WTC11 (cell line): ENCODE measurements at places on chromosomes 11 and 22.

DNA sequence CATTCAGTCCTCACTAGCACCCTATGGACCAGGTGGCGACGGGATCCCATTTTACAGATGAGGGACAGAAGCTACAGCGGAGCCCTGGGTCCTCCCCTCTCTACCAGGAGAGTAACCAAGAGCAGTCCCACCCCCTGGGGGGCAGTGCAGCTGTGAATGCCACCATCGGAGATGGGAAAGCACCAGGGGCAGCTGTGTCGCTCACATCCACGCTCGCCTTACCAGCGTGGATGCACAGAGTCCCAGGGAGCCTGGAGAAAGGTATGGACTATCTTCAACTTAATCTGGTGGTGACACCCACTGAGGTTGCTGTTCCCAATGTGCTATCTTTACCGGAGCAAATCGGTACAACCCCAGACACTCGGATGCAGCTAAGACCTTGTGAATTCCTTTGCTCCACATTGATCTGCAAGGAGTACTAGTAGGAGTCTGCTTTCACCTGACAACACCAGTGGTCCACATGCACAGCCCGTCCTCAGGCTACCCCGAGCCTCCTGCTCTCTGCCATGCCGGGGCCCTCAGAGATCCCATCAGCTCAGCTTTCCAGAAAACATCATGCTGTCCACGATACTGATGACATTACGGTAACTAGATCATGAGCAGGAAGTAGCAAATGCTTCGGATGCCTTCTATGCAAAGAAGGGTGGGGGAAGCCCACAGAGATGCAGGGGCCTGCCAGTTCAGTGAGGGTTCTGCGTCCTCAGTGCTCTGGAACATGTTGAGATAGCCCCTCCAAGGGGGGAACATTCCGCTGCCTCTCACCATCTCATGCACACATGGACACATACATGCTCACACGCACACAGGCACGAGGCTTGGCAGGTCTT lies 126.0 kb downstream of the CTTN start:
- DNase-seq = no peak

DNA sequence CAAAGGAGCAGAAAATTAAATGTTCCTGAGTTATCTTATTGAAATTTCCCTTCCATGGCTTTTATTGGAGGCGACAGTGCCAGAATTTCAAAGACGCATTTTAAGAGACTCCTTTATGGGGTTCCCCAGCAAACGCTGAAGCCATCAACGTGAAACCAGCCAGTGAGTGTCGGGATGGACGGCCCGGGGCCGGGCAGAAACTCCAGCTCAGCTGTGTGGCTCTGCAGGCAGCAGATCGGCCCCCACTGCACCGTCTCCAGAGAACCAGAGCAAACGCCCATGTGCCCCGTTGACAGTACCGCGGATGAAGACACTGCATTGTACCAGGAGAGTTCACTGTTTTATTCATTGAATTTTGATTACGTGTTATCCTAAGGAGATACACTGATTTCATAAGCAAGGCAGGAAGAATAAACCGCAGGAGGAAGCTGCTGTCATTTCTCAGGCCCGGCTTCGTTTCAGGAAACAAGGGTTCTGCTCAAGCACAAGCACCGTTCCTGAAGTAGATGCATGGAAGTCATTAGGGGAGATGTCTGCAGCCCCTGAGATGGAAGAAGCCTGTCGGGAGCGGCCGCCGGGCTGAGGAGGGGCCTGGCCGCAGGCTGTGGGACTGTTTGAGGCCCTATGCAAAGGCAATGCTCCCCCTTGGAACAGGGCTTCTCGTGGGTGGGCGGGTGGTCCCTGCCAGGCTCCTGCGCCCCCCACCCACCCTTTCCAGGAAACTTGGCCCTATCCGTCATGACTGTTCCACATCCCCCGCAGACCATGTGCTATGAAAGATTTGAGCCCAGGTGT lies 639.7 kb downstream of the TBC1D22A start:
- DNase-seq = no peak

GRCh38 chr11:91005458-91005857 lies 782.6 kb upstream of the CHORDC1 start:
- DNase-seq = no peak

DNA sequence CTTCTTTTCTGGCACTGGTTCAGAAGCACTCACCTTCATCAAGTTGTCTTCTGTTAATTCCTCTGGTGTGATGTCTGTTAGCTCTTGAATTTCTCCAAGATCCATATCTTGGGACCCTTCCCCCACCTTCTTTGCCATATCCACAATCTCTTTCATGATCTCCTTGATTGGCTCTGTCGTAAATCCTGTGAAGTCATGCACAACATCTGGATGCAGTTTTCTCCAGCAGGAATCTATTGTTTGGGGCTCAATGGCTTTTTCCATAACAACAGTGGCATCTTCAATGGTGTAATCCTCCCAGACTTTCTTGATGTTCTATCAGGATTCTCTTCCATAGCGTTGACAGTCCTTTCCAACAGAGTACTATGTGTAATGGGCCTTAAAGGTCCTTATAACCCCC lies 96.9 kb downstream of the CSTPP1 start:
- DNase-seq = no peak

GRCh38 chr11:120562806-120563425 lies 51.4 kb downstream of the GRIK4 start:
- DNase-seq = no peak
